ENCODE measurements at places on chromosomes 7 and 10.

DNA sequence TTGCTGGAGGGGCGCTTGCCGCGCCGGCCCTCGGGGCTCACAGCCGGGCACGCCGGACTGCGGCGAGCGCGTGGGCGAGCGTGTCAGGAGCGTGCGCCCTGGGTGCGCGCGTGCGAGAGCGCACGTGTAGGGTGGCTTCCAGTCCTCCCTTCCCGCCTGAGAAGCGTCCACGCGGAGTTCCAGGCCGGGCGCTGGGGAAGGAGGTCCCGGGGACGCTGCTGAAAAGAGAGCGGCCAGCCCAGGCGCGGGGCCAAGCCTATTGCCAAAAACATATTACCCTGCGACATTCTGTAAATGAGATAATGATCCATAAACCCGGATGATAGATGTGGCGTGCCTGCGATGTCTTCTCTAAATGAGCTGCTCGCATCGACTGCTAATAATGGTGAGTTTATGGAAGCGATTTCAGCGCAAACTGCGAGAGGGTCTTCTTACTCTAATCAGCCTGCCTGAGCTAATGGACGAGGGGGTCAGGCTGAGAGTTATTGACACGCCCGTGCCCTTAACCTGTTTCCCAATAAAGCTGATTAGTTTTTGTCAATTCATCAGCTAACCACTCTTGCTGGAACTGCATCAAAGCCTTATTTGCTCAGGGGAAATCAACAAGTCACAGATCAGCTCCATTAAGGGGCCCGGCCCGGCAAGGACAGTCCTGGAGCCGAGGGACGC is 8.0 kb upstream of the MNX1 start:
- peak; percentile 67 for DNase-seq

DNA sequence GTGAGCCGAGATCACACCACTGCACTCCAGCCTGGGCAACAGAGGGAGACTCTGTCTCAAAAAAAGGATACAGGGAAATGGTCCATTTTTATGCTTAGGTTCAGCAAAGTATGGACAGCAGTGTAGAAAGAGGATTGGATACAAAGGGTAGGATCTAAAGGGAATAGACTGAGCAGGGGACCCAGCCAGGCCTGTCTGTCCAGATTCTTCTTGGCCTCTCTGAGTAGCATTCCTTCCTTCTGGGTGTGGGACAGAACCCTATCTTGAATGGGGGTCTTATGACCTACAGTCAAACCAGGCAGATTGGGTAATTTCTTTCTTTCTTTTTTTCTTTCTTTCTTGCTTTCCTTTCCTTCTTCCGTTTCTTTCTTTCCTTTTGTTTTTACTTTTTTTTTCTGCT is 25.6 kb downstream of the SH2B2 start:
- no peak for DNase-seq

- DNase-seq: no peak
Measured at GRCh38 chr10:101672536-101672935, 22.4 kb downstream of the FBXW4 start.

GRCh38 chr7:157827045-157827862 is 490.4 kb downstream of the DNAJB6 start:
- no peak for DNase-seq

- DNase-seq: no peak
Measured at GRCh38 chr10:14697281-14697680, 77.4 kb downstream of the FAM107B start.

GRCh38 chr10:122034149-122034756 is 45.3 kb downstream of the TACC2 start:
- DNase-seq: no peak

DNA sequence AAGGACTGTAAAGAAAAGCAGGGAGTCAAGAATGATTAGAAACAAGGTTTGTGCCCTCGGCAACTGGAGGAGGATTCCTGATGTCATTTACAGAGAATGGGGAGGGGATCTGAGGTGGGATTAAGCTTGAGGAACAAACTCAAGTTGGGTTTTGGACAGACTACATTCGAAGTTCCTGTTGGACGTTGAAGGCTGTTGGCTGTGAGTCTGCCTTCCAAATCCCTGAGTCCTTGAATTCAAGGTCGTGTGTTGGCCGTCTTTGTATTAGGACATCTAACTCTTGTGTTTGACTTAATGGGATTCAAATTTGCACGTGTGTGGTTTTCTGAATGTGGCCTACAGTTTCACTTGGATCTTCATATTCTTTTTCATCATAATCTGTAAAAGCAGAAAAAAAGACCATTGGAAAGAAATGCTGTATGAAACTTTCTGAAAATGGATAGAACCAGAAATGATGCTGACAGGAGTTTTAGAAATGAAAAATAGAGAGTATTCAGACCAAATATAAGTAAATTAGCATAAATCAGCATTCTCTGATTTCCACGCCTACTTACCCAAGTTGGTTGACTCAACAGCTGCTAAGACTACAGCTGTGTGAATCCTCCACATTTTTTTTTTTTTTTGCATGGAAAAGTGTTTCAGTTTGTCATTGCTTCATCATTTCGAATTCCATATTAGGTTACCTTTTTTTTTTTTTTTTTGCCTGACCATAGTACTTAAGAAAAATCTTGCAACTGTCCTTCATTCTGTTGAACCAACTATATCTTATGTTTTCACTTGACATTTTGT is 94.8 kb downstream of the KIAA1217 start:
- no peak for DNase-seq

DNA sequence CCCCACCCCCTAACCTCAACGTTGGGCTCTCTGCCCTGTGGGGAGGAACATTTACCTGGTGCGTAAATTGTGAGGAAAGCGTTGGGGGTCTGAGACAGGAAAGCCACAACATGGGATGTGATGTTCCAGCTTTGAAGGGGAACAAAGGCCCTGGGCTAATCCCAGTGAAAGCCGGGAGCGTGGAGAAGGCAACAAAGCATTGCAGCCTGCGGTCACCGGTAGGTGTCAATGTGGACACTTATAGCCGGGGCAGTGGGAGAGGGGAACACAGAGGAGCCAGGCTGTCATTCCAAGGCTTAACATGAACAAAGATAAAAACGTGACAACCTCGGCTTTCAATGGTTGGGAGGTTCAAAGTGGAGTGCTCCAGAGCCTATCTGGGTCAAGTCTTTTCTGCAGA is 12.7 kb downstream of the PTF1A start:
- peak; percentile 46 for DNase-seq

GRCh38 chr10:128540128-128540762 is 414.0 kb upstream of the MKI67 start:
- DNase-seq: peak; percentile 59

DNA sequence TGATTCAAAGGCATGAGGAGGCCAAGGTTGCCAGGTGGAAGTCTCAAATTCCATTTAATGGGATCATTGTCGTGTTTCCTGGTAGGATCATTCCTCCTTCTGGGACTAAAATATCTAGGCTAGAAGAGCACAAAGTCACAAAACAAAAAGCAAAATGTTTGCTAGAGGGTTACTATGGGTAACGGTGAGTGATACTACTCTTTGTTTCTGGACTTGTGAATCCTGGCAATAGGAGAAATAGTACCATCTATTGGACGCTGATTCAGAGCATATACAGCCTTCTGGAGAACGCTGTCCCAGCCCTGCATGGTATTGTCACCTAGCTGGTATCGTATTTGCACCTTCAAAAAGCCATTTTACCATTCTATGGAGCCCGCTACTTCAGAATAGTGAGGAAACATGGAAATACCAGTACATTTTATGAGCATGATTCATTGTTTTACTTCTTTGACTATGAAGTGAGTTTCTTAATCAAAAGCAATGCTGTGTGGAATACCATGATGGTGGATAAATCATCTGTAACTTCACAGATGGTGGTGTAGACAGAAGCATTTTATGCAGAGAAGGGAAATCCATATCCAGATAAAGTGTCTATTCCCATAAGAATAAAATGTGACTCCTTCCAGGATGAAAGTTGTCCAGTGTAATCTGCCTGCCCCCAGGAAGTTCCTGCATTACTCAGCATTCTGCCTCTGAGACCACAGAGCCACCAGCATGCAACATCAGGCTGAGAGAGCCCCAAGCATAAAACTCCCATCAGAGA is 361.0 kb downstream of the ETV1 start:
- DNase-seq: no peak

DNA sequence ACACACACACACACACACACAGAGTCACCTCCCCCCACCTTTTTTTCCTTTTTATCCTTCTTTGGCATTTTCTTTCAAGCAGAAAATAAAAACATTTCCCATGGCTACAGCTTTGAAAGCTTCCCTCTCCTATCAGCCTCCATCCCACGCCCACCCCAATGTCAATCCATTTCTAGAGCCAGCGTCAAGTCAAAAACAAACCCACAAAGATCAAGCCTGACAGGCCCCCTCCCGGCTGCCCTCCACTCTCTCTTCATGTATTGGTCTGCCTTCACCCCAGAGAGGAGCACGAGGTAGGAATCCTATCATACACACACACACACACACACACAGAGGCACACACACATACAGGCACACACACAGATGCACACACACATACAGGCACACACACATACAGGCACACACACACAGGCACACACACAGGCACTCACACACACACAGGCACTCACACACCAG is 8.0 kb upstream of the TNRC18 start:
- peak; percentile 77 for DNase-seq

- no peak for DNase-seq
Measured at GRCh38 chr7:80860554-80860953, 58.3 kb downstream of the SEMA3C start.

DNA sequence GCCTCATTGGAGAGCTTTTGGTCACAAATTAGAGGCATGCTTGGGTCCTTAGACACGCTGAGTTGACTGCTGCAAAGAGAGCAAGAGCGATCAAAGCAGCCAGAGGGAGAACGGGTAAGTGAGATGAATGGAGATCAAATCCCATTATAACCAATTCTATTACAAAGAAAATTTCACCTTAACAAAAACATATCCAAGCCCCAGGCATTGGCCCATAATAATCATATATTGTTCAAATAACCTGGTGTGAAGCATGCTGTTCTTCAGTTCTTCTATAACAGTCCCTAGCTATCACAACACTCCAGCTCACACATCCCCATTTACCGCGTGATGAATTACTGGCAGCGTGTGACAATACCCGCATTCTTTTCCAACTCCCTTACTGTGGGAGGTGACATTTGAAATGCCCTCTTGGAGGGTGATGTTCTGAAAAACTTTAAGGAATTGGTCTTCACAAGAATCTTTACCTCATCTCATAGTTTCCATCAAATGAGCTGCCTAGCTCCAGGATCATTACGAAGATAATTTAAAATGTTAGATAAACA is 156.1 kb upstream of the PLXNA4 start:
- peak; percentile 9 for DNase-seq

- DNase-seq: no peak
Measured at GRCh38 chr10:62614389-62615157, 189.9 kb upstream of the ADO start.

DNA sequence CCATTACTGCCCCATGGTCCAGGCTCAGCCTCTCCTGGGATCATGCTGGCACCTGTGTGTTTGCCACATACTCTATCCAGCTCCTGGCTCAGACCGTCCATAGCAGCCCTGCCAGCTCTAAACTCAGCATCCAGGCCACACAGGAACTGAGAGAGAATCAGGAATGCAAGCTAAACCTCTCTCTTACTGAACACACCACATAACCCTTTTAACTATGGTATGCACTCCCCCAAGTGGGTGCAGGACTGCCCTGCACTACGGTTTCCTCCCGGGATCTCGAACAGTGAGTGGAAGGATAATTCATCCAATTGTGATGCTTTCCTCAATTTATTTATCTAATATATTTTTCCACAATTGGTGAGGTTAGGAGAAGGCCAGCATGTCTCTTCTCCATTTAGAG is 17.1 kb upstream of the ZNF800 start:
- no peak for DNase-seq

- no peak for DNase-seq
Measured at GRCh38 chr10:86375204-86375603, 8.6 kb upstream of the GRID1 start.

DNA sequence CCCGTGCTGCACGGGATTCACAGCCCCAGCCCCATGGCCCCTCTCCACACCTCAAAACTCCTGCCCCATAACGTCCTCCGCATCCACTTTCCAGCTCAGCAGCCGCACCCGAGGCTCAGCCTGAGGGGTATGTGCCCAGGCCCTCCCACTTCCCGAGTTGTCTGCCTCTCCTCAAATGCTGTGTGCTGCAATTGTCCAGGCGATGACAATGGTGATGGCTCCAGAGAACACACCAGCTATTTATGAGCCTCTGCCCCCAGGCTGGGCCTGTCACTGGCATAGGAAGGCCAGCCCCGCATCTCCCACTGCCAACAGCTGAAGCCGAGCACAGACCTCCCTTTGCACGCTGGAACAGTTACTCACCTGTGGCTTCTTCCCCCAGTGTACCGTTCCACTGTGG is 2.4 kb upstream of the LDB3 start:
- DNase-seq: no peak

GRCh38 chr10:79300711-79301110 is 46.6 kb upstream of the PPIF start:
- no peak for DNase-seq

DNA sequence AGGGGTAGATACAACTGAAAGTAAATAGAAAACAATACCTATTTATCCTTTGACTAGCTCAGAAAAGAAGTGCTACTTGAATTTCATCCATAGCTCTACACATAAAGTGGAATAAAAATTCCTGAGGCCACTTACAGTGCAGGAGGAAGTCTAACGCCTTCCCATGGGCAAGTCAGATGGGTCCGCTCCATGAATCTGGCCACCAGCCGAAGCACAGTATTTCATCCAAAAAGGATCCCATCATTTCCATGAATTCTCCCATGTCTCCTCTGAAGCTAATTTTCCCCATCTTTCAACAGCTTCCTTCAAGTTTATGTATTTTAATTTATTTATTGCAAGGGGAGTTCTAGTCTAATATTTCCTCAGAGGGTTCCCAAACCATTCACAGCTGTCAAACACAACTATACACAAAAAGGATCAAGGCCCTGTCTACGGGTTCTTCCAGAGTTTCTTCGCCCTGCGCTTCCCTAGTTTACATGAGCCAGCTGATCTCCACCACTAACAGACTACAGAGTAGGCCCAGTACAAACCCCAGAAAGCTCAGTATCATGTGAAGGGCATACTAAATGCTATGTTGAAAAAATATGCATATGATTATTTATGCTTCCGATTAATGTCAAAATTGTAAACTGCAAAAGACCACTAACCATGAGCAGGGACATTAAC is 184.7 kb downstream of the DOCK4 start:
- no peak for DNase-seq

DNA sequence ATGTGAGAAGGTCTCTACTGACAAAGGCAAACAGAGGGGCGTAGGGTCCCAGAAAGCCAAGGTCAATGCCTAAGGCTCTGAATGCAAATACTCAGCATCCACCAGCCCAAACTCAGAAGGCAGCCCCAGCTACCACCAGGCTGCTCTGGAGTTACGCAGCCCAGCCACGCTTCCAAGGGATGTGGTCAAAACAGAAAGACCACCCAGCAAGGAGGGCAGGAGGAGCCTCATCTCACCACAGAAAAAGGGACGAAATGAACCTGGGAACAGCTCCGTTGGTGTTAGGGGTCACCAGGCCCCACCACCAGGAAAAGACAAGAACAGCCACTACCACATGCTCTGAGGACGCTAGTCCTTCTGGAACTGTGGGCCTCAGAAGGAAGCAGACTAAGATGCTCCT is 65.1 kb downstream of the CTBP2 start:
- no peak for DNase-seq

Measured in retina (tissue), 1 donor.